ENCODE measurements at places on chromosomes 2 and 18. TPM values are rescaled to one million over a fixed set of nuclear protein-coding genes. Genes with fewer than 3 reads are reported as not detected.

The TPRKB gene
- total RNA-seq = 23.6 TPM

The ASXL3 gene
- total RNA-seq = 0.15 TPM

The TIMM21 gene
- 39.5 TPM for total RNA-seq

The ANKRD30BL gene
- not detected for total RNA-seq

The FKBP1B gene
- 0.33 TPM for total RNA-seq

The LRRC30 gene
- total RNA-seq = not detected

The ADGRF3 gene
- total RNA-seq = 2.8 TPM

The LYPD6B gene
- total RNA-seq = 1.9 TPM

The ACMSD gene
- not detected for total RNA-seq

The DTNB gene
- 9.7 TPM for total RNA-seq

The DPP4 gene
- 7.0 TPM for total RNA-seq

The XDH gene
- total RNA-seq = not detected

The CFAP221 gene
- total RNA-seq = not detected

The FMNL2 gene
- total RNA-seq = 0.64 TPM

The DYNAP gene
- total RNA-seq = not detected

Measured in GM12878 (cell line).